ENCODE measurements at places on chromosomes 1 and 21. TPM values are rescaled to one million over a fixed set of nuclear protein-coding genes. Genes with fewer than 3 reads are reported as not detected.

- no peak for DNase-seq
Observed at GRCh38 chr21:38422082-38422481, 76.2 kb downstream of the ERG start.

DNA sequence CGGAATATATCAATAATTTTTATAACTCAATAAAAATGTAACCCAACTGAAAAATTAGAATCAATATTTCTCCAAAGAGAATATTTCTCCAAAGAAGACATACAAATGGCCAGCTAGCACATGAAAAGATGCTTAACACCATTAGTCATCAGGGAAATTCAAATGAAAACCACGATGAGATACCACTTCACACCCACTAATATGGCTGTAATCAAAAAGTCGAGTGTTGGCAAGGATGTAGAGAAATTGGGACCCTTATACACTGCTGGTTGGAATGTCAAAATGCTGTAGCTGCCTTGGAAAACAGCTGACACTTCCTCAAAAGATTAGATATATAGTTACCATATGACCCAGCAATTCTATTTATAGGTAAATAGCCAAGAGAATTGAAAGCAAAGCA lies 133.0 kb downstream of the GPR52 start:
- DNase-seq: no peak

DNA sequence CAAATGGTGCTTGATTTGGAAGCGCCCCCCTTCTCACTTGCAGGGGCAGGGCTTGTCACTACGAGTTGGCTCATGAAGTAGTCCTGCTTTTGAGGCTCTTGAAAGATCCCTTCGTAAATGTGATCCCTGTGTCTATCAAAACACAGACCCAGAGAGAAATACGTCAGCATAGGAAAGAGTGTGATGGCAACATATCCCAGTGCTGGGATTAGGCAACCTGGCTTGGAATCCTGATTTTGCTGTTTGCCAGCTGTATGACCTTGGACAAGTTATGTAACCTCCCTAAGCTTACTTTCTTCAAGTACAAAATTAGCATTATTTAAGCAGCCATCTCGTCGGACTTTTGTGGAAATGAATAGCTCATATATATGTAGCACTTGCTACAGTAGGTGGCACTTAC lies 228.4 kb downstream of the ATG4C start:
- peak; percentile 59 for DNase-seq

DNA sequence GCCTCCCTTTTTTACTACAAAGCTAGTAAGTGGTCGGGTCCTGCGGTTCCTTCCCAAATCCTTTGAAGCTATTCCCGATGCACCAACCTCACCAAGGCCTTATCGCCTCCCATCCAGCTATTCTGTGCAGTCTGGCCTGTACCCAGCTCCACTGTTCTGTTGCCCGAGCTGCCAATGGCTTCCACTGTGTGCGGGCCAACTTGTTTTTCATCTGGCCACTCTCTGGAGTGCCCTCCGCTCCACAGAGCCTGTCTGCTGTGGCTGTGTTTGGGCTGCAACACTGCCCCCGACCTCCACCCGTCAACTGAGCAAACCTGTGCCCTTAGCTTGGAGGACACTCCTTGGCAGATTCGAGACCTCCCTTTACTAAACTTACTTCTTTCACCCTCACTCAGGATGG lies 125.0 kb downstream of the KIAA0319L start:
- no peak for DNase-seq

DNA sequence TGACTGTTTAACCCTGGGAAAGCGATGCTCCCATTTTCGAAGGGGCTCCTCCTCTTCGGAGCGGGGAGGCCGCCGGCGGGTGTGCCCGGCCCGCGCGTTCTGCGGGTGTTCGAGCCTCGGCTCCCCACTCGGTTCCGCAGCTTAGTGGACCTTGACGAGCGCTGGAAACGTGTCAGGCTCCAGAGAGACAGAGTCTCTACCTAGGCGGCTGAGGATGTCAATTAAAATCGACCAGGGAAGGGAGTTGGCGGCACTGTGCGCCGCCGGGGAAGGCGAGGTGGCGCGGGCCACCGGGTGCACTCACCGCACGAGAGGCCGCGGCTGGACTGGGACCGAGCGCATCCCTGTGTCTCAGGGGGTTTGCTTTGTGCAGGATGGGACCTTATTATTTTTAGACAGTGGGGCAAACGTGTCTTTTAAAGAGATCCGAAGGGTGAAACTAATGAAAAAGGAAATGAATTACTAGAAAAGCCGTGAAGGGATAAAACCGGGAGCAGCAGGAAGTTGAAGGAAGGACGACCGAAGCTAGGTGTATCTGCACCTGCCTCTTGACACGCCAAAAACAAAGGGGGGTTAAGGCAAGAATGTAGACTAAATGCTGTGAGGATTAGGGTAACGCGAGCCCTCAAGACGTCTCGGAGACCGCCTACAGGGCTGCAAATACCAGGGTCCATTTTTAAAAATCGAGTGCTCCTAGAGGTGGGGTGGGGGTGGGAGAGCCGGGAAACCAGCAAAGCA lies 5.6 kb downstream of the LHX4 start:
- DNase-seq: no peak

GRCh38 chr1:24951337-24951736 lies 21.3 kb upstream of the RUNX3 start:
- no peak for DNase-seq

DNA sequence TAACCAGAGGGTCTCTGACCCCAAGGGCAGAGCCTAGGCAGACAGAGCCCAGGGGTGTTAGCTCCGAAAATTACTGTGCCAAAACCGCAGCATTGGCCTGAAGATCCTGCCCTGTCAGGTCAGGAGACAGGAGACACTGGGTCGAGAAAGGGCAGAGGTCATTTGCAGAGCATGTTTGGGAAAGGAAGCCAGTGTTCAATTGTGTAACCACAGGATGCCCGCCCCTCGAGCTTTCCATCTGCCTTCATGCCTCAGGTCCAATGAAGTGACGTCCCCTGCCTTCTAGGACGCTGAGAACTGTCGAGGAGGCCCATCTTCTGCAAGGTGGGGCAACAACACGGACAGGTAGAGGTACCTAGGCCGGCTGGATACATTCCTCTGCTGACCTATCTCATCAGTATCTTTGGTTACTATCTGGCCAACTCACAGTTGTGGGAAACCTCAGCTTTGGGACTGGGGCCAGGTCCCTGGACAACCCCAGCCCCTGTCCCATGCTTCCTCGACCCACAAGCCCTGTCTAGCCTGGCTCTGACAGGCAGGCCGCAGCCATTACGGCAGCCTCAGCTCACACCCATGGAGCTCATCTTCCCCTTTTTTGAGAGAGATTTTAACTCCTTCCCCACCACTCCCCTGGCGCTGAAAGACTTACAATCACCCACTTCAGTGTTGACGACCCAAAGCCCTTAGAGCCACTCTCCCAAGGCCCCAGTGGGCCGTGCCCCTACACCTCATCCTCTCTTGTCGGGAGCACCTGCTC lies 1.3 kb downstream of the ARL8A start:
- no peak for DNase-seq

GRCh38 chr1:109240158-109241152 lies 8.9 kb upstream of the CELSR2 start:
- DNase-seq: peak; percentile 19

DNA sequence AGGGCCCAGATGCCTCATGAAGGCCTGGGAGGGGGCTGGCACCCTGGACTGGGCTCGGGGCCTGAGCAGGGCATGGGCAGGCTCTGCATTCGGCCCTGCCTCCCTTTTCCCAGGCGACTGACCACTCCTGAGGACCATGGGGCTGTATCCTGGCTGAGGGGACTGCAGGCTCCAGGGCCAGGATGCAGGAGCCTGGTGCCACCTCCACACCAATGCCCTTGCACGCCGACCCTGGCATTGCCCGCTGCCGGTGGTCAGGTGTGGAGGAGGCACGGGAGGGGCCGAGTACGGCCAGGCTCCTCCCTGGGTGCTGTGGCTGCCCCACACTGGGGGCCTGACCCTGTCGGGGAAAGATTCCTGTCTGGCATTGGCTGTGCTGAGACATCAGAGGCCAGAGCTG lies 128.9 kb downstream of the SIK1 start:
- DNase-seq: no peak

DNA sequence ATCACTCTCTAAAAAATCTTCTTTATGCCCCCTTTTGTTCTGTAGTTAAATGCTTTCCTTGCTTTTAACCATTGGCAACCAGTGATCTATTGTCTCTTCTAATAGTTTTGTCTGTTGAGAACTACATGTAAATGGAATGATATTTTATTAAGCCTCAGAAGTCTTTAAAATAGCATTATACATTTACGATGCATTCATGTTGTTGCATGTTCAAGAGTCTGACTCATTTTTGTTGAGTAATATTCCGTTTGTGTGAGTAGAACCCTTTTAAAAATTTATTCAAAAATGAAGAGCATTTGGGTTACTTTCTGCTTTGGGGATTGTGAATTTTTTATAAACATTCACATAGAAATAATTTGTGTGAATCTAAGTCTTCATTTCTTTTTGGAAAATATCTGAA lies 1352.9 kb downstream of the NCAM2 start:
- DNase-seq: no peak

GRCh38 chr21:34887725-34888568 lies 161.2 kb downstream of the RUNX1 start:
- DNase-seq: peak; percentile 60

GRCh38 chr21:29504751-29505321 lies 206.1 kb downstream of the BACH1 start:
- no peak for DNase-seq

DNA sequence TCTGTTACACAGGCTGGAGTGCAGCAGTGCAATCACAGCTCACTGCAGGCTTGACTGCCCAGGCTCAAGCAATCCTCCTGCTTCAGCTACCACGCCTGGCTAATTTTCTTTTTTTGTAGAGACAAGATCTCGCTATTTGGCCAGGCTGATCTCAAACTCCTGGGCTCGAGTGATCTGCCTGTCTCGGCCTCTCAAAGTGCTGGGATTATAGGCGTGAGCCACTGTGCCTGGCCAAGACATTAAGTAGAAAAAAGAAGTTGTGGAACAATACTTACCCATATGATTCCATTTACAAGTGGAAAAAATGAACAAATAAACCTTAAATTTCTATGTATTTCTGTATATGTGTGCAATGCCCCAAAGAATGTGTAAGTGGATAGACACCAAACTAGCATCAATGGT lies 30.3 kb upstream of the ID3 start:
- DNase-seq: no peak

- no peak for DNase-seq
Observed at GRCh38 chr1:150563340-150564038, 14.3 kb downstream of the ADAMTSL4 start.

DNA sequence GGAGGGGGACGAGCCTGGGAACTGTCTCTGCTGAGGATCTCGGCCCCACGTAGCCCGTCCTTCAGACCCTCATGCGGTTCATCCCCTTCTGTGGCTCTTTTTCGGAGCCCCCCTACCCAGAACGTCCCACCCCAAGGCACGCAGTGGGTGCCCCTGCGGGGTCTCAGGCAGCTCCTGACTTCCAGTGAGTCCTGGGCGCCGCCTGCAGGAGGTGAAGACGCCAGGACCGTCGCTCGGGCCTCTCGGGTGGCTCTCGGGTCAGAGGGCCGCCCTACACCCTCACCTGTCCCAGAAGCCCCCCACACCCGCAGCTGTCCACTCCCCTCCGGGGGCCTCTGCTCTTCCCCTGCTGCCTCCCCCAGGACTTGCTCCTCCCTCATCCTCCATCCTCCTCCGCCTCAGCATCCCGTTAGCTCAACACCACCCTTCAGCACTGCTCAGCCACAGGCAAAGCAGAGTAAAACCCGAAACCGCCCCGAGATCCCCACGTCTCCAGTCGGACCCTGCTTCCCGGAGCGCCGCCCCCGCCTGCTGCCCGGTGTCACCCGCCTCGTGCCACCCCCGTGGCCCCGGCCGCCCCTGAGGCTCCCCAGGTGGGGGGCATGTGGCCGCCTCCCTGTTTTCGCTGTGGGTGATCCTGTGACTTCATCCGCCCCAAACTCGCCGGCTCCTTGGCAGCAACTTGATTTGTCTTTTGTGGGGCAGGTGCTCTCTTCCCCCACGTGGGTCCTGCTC lies 13.3 kb upstream of the POFUT2 start:
- DNase-seq: no peak

DNA sequence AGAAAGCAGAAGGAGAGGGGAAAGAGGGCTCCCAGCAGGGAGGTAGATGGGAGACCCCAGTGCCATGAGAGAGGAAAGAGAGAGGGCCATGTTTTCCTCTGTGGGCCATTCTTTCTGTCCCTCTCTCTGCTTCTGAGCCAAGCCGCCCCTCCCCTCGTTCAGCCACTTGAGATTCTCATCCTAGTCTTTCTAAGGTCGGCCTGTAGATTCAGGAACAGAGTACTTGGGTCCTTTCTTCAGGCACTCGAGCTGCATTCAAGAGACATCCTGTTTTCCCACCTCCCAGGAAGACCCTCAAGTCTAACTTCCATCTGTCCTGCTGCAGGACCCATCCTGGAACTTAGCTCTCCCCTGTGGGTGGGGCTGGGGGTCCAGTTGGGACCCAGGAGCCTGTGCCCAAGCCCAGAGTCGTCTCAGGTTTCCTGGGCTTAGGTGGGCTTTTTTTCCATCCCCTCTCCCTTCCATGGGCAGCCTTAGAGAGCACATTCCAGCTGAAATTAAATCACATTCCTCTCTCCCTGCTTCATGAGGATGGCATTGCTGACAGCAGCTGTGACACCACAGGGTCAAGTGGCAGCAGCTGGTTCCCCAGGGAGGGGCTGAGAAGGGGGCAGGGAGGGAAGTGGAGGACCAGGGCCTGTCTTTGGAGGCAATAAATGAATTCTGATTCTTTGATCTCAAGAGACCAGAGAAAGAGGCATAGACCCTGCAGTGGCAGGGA lies 13.0 kb downstream of the NES start:
- no peak for DNase-seq

DNA sequence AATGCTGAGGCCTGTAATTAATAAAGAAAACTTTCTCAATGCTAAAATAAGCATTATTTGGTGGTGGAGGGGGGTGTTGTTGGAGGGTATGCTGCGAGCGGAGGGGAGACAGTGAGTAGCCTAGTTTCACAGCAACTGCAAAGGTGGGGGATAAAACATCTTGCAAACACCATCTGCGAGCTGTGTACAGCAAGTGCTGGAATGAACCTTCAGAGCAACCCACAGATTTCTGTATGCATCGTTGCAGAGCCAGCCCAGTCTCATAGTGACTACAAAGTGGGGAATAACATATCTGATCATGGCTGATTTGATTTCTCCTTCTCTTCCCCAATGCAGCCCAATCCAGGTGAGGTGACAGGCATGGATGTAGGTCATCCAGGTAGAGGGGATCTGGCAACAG lies 80.7 kb upstream of the COG2 start:
- no peak for DNase-seq

Gene RGS1
- total RNA-seq: 0.16 TPM

Gene PALMD
- 0.40 TPM for total RNA-seq

Gene ACKR1
- total RNA-seq: not detected

Gene FMOD
- 0.16 TPM for total RNA-seq

Gene SSX2IP
- 14.0 TPM for total RNA-seq

Gene AURKAIP1
- total RNA-seq: 146 TPM

Gene TMEM125
- total RNA-seq: not detected

Gene CHIA
- not detected for total RNA-seq

Gene S100A8
- total RNA-seq: not detected

Gene PDZK1IP1
- total RNA-seq: not detected

Gene VHLL
- total RNA-seq: 0.27 TPM
